ENCODE measurements at places on chromosomes 1 and 21.

DNA sequence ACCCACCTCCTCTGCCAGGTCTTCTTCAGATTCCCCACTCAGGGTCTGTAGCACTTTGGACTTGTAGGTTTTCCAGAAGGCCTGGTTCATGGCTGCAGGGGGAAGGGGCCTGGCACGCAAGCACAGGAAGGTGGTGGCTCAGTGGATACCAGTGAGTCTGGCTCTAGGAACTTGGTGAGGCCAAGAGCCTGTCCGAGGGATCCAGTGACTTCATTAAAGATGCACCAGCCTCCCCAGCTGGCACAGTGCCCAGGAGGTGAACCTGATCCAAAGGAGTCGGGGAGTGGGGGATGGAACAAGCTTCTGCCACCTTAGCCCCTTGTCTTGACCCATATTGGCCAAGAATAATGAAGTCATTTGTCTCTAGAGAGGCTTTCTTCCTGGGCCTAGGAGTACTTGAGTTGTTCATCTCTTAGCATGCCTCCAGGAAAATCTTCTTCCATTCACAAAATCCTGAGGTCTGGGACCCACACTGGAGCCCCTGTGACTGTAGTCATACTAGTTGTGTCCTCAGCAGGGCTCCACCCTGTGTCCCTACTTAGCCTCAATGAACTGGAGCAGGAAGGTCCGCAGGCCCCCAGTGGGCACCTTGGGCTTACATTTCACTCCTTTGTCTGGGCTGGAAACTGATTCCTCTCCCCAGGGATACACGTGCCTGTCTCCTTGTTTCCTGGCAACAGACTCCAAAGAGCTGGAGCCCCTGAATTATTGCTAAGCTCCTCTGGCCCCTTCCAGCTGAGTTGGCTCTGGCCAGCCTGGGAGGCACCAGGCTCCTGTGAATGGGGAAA is at the start of gene C1orf232:
Gene C1orf232 (minus strand): TSS at position 554 of the 788 bp plus-strand sequence. CDS start 464 bp downstream, at position 90.
- DNase-seq, result no peak

GRCh38 chr1:226104671-226105121 is 42.2 kb downstream of the H3-3A start:
- DNase-seq, result peak; percentile 75

- no peak for DNase-seq
Observed at GRCh38 chr1:227673441-227673840, 61.7 kb downstream of the JMJD4 start.

GRCh38 chr1:41492341-41492848 is 7.9 kb upstream of the EDN2 start:
- no peak for DNase-seq

- no peak for DNase-seq
Observed at GRCh38 chr1:66370462-66370971, 163.4 kb upstream of the SGIP1 start.

GRCh38 chr1:172351754-172352161 is 68.7 kb upstream of the C1orf105 start:
- DNase-seq, result peak; percentile 67

DNA sequence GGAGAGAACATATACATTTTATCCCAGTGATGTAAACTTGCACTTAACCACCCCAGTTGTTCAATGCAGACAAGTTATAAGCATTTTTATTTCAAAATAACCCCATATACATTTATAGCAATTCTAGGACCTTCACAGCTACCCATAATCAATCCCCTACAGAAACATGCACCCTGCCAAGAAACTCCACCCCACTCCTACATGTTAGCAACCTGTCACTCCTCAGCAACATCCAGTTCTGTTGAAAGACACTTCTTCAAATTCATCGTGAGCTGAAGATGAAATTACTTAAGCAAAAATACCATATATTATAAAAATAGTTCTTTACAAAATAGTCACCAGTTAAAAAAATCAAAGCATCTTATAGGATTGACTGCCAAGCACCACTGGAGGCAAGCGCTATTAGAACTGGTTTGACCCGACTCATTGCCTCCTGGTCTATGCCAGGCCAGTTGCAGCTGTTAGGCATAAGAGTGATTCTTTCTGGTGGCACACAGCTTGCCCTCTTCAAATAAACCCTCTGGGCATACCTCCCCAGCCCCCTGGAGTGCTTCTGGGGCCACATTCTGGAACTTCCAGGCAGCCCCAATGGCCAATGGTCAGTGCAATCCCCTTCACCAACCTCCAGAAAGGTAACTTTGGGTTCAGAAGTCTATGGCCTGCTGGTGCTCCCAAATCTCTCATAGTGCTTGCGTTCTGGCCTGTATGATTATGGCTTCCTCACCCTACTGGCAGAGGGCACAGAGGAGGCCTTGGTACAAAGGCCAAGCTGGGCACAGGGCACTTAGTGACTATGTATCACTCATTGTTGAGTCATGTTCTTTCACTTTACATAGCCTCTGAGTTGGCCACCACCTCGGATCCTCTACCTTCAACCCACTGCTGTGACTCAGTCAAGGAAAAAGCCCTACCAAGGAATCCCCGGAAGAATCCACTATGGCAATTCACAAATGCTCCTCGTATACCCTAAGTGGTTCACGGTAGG is 72.2 kb upstream of the RALGPS2 start:
- DNase-seq, result peak; percentile 53

DNA sequence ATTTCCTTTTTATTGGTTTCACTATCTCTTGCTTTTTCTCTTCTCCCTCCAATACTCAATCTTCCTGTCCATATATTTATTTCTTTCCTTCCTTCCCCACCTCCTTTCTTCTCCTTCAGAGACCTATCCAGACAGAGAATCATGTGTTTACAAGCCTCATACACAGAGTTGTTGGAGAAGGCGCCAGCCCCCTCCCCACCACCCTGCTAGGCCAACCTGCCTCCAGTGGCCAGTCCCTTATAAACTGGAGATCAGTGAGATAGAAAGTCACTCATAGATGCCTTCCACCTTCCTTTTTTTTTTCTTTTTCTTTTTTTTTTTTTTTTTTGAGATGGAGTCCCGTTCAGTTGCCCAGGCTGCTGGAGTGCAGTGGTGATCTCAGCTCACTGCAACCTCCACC is 53.3 kb downstream of the CD247 start:
- no peak for DNase-seq

All from EH (cell line).